Hepatic stellate cell (primary cell): ENCODE measurements at places on chromosomes 5 and 9.
A peak's percentile ranks its signal among the peaks of the same experiment; 100 is the strongest.

DNA sequence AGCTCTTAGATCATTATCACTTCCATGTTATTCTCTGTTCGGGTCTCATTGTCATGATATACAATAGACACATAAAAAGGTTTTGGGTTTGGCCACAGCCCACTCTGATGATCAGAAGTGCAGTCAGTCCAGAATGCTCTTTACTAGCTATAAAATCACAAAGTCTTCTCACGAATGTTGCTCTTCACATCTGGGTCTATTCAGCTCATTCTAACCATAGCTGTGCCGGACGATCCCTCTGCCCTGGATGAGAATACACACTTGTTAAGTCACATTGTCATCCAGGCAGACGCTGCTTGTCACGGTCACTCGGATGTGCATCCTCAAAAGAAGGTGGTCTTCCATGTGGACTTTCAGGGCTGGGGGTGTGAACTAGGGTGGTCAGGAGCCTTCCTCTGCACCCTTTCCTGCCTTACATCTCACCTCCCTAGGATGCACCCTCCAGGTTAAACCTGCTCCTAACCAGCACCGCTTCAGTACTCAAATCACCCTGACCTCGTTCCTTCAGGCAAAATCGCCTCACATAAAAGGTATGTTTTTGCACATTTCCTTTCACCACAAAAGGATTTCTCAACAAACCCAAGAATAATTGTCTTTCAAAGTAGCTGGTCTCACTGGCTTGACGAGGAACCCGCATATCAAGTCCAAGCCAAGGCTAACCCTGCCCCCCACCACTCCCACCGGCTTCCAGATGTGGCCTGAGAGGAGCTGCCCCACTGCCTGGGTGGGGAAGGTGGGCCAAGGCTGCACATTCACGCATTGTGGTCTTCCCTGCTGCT is 21.9 kb downstream of the ANKH start:
- no peak for DNase-seq

- no peak for DNase-seq
Measured at GRCh38 chr5:179802950-179803562, 3.6 kb downstream of the MGAT4B start.

DNA sequence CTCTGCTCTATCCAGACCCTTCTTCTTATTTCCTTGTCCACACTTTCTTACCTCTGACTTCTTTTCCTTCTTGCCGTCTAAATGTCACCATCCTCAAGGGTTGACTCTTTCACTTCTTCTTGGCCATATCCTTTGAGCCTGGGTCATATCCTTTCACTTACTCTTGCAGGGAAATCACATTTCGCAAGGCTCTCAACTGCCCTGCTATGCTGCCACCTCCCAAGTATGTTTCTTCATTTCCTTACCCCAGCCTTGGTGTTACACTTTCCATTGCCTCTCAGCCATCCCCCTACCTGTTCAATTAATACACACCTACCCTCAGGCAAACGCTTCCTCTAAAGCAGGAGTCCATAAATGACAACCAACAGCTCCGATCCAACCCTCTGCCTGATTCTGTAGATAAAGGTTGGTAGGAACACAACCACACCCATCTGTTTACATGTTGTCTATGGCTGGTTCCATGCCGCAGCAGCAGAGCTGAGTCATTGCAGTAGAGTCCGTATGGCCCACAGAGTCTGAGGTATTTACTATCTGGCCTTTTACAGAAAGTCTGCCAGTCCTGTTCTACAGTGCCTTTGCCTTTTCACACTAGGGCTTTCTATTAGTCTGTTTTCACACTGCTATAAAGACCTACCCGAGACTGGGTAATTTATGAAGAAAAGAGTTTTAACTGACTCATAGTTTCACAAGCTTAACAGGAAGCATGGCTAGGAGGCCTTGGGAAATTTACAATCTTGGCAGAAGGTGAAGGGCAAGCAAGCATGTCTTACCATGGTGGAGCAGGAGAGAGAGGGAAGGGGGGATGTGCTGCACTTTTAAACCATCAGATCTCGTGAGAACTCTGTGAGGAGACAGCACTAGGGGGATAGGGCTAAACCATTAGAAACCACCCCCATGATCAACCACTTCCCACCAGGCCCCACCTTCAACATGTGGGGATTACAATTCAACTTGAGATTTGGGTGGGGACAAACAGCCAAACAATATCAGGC is 97.9 kb downstream of the SV2C start:
- no peak for DNase-seq

- DNase-seq = peak; percentile 4
Measured at GRCh38 chr9:17462869-17463464, 115.9 kb upstream of the SH3GL2 start.

DNA sequence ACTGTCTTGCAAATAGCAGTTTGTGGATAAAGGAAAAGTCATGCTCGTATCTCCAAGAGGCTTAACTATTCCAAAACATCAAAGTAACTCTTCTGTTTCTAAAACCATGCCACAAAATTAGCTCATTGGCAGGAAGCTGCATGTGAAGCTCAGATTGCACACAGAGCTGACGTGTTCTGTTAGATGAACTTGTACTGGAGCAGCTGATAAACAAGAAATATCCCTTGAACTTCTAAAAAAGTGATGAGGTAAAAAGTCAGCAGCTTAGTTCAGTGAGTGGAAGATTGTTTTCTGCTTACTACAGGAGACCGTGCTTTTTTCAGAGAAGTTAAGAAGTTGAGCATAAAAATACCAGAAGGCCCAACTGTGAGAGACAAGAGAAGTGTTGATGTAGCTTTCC is 113.2 kb downstream of the SLC12A2 start:
- DNase-seq = no peak
